Upper lobe of right lung (tissue), 1 donor: ENCODE measurements at places on chromosomes 2 and 18. TPM values are rescaled to one million over a fixed set of nuclear protein-coding genes. Genes with fewer than 3 reads are reported as not detected.

GRCh38 chr2:233471291-233472035 is 95.1 kb downstream of the USP40 start:
- peaks cover 31% of the 10 kb centered on the region for H3K36me3 ChIP-seq
- no peak overlapping the region for H3K4me3 ChIP-seq
- H3K27me3 ChIP-seq, result no peaks in the 10 kb centered on the region
- no peak for DNase-seq

GRCh38 chr2:105082107-105082506 is 44.2 kb downstream of the MRPS9 start:
- H3K36me3 ChIP-seq, result no peaks in the 10 kb centered on the region
- no peaks in the 10 kb centered on the region for H3K4me1 ChIP-seq
- DNase-seq, result no peak

- no peak overlapping the region for H3K4me3 ChIP-seq
- no peak for DNase-seq
- no peaks in the 10 kb centered on the region for H3K27me3 ChIP-seq
- no peaks in the 10 kb centered on the region for H3K4me1 ChIP-seq
- no peaks in the 10 kb centered on the region for H3K36me3 ChIP-seq
These were observed 345.5 kb upstream of the NT5C1B start for GRCh38 chr2:18934886-18935285.

GRCh38 chr2:1406434-1406833 is 6.8 kb upstream of the TPO start:
- no peaks in the 10 kb centered on the region for H3K27me3 ChIP-seq
- no peaks in the 10 kb centered on the region for H3K4me1 ChIP-seq
- no peaks in the 10 kb centered on the region for H3K36me3 ChIP-seq
- no peak overlapping the region for H3K27ac ChIP-seq
- H3K4me3 ChIP-seq, result no peak overlapping the region

DNA sequence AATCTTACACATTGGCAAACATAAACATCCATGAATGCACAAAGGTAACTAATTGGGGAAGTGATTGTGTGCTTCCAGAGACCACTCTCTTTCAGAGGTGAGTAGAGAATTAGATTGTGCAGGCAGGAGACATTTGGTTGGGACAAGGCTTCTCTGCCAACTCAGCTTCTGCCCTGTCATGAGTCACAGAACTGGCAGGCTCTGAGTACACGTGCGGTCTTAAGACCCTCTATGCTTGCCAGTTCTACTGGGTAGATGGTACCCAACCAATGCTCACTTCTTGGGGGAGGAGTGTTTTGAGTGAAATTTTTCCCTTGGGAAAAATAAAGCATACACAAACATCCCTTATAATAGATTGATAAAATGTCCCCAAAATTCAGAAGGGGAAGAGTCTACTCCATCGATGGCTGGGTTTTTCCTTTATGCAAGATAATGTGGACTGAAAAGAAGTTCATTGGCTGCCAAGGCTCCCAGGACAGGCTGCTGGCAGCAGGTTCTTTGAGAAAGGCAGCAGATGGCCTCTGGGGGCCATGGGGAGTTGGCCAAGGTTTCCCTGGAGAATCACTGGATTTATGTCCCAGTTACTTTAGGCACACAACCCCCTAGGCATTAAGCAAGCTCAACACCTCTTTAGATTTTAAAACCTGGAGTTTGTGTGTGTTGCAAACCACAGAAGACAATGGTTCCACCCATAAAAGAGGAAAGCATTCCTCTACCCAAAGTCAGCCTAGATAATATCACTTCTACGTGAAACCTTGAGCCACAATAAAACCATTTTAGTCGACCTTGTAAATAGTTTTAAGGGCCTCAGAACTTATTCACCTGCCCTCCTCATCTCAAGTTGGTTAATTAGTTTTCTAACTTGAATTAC is 417.0 kb downstream of the TXNL1 start:
- no peaks in the 10 kb centered on the region for H3K4me1 ChIP-seq
- no peak overlapping the region for H3K27ac ChIP-seq
- no peak overlapping the region for H3K4me3 ChIP-seq
- no peak for DNase-seq
- H3K36me3 ChIP-seq, result no peaks in the 10 kb centered on the region

DNA sequence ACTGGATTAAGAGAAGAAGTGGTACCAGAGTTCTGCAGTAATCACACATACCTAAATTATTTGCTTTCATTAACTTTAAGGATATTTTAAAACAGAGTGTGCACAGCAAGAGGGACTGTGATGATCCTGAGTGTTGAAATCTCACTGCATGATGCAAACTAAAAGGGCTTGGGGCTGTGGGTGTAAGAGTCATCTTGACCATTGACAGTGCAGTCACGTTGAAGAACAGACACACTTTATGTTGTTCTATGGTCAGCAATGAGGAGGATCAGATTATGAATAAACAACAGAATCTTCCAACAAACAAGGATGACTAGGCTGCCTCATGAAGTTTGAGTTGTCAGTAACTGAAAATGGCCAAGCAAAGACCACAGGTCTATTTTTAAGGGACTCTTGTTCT is 87.2 kb upstream of the GALNT5 start:
- no peak overlapping the region for H3K27ac ChIP-seq
- H3K4me1 ChIP-seq, result no peaks in the 10 kb centered on the region
- no peak for DNase-seq
- no peaks in the 10 kb centered on the region for H3K36me3 ChIP-seq
- H3K27me3 ChIP-seq, result no peaks in the 10 kb centered on the region
- H3K4me3 ChIP-seq, result no peak overlapping the region

DNA sequence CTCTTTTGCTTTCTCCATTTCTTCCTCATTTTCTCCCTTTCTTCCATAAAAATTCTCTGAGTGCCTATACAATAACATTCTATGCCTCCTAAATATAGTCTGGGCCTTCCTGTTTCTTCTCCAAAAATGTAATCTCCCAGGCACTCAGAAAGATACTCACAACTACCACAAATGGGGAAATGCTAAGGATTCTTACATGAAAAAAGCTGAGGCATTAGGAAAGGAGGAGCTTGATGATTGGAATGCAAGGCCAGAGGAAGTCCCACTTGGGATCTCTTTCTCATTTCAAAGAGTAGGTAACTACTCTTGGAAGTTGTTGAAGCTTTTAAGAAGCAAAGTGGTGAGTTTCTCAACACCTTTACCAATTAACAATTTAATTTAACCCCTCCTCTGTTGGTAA is 3.4 kb downstream of the VSNL1 start:
- no peaks in the 10 kb centered on the region for H3K36me3 ChIP-seq
- H3K27me3 ChIP-seq, result peaks cover 83% of the 10 kb centered on the region
- H3K27ac ChIP-seq, result no peak overlapping the region
- peaks cover 8% of the 10 kb centered on the region for H3K4me1 ChIP-seq
- H3K4me3 ChIP-seq, result no peak overlapping the region

- no peaks in the 10 kb centered on the region for H3K27me3 ChIP-seq
- no peak overlapping the region for H3K4me3 ChIP-seq
- H3K4me1 ChIP-seq, result no peaks in the 10 kb centered on the region
- H3K36me3 ChIP-seq, result no peaks in the 10 kb centered on the region
- DNase-seq, result no peak
These were observed 416.7 kb downstream of the MTX2 start for GRCh38 chr2:176685908-176686307.

- H3K27me3 ChIP-seq, result no peaks in the 10 kb centered on the region
- H3K4me3 ChIP-seq, result no peak overlapping the region
- H3K36me3 ChIP-seq, result no peaks in the 10 kb centered on the region
These were observed 86.5 kb downstream of the ZNF516 start for GRCh38 chr18:76408480-76409067.

GRCh38 chr2:13543550-13543949 is 826.8 kb downstream of the TRIB2 start:
- H3K36me3 ChIP-seq, result no peaks in the 10 kb centered on the region
- no peak overlapping the region for H3K27ac ChIP-seq
- no peaks in the 10 kb centered on the region for H3K4me1 ChIP-seq
- no peaks in the 10 kb centered on the region for H3K27me3 ChIP-seq
- no peak for DNase-seq

DNA sequence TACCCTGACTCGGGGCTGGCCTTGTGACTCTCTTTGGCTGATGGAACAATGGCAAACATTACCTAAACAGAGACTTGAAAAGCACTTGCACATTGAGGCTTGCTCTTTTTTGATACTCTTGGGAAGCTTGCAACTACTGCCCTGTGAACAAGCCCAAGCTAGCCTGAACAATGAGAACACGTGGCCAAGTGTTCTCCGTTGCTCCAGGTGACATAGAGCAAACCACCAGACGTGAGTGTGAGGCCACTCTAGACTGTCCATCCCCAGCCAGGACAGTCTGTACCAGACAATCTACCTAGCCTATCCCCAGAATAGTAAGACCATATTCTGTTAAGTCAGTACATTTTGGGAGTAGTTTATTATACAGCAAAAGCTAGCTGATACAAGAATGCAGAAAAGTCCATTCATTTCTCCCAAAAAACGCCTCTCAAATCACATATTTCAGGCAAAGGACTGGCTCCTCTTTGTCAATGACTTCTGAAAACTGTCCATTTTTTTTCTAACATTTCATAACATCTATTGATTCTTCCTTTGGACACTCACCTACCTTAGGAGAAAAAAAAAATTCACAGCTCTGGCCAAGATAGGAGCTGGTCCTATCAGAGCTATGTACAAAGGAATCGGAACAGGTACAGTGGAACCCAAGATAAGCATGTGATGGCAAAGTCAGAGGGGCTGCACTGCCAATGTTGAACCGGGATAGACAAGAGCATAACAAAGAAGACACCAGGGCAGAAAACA is 142.1 kb upstream of the PKDCC start:
- DNase-seq, result no peak
- H3K4me1 ChIP-seq, result no peaks in the 10 kb centered on the region
- no peak overlapping the region for H3K4me3 ChIP-seq

DNA sequence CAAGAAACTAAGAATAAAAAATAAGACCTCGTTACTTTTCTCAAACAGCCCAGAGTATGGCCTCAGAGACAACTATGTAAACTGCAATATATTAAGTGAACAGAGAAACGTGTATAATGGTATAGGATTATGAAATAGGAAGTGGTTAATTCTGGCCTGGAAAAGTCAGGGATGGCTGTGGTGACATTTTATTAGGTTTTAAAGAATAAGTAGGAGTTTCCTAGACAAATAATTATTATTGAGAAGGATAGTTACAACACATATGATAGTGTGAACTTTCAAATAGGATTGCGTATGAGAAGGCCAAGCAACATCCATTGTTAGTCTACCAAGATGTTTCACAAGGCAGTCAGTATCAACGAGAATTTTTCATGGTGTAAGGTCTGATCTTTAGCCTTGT is 244.1 kb downstream of the LPIN1 start:
- H3K4me3 ChIP-seq, result no peak overlapping the region
- H3K4me1 ChIP-seq, result no peaks in the 10 kb centered on the region
- H3K27ac ChIP-seq, result no peak overlapping the region
- no peak for DNase-seq
- no peaks in the 10 kb centered on the region for H3K27me3 ChIP-seq
- H3K36me3 ChIP-seq, result no peaks in the 10 kb centered on the region

DNA sequence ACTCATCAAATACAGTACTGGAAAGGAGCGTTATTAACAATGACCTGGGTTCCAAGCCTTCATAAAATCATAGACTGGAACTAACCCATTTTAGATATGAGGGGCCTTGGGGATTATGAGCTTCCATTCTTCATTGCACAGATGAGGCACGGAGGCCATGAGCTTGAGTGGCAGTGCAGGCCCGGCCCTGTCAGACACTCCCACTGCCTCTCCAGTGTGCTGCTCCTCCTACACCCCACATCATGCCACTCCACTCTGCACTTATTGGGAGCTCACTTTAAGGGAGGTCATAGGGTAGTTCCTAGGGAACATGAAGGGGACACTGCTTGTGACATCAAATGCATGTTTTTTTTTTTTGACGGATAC is 77.9 kb downstream of the TSN start:
- no peaks in the 10 kb centered on the region for H3K27me3 ChIP-seq
- H3K36me3 ChIP-seq, result no peaks in the 10 kb centered on the region
- no peaks in the 10 kb centered on the region for H3K4me1 ChIP-seq
- H3K27ac ChIP-seq, result no peak overlapping the region
- H3K4me3 ChIP-seq, result no peak overlapping the region

- no peak overlapping the region for H3K27ac ChIP-seq
- peak; percentile 57 for DNase-seq
- no peaks in the 10 kb centered on the region for H3K27me3 ChIP-seq
- no peaks in the 10 kb centered on the region for H3K4me1 ChIP-seq
- H3K36me3 ChIP-seq, result no peaks in the 10 kb centered on the region
These were observed 956 bp downstream of the ESPNL start for GRCh38 chr2:238100821-238101771.

GRCh38 chr2:219302412-219302968 is 6.7 kb downstream of the PTPRN start:
- no peak overlapping the region for H3K27ac ChIP-seq
- DNase-seq, result peak; percentile 51
- H3K4me3 ChIP-seq, result no peak overlapping the region
- peaks cover 3% of the 10 kb centered on the region for H3K4me1 ChIP-seq
- H3K27me3 ChIP-seq, result peaks cover 30% of the 10 kb centered on the region

GRCh38 chr18:73735836-73736235 is 411.8 kb downstream of the FBXO15 start:
- no peaks in the 10 kb centered on the region for H3K27me3 ChIP-seq
- no peak overlapping the region for H3K4me3 ChIP-seq
- H3K4me1 ChIP-seq, result no peaks in the 10 kb centered on the region
- H3K36me3 ChIP-seq, result no peaks in the 10 kb centered on the region
- no peak overlapping the region for H3K27ac ChIP-seq
- DNase-seq, result no peak

GRCh38 chr2:160427629-160428404 is 65.8 kb downstream of the RBMS1 start:
- DNase-seq, result no peak
- H3K27me3 ChIP-seq, result no peaks in the 10 kb centered on the region
- peak overlapping the region; percentile 59 for H3K27ac ChIP-seq

GRCh38 chr2:72893594-72894319 is 6.5 kb downstream of the SPR start:
- H3K27ac ChIP-seq, result no peak overlapping the region
- H3K4me1 ChIP-seq, result peaks cover 9% of the 10 kb centered on the region
- H3K4me3 ChIP-seq, result no peak overlapping the region

- no peaks in the 10 kb centered on the region for H3K27me3 ChIP-seq
- no peaks in the 10 kb centered on the region for H3K36me3 ChIP-seq
- H3K4me1 ChIP-seq, result no peaks in the 10 kb centered on the region
- no peak overlapping the region for H3K4me3 ChIP-seq
These were observed 112.1 kb upstream of the ATP8B1 start for GRCh38 chr18:57915248-57915647.

- H3K27me3 ChIP-seq, result no peaks in the 10 kb centered on the region
- H3K36me3 ChIP-seq, result no peaks in the 10 kb centered on the region
- no peak overlapping the region for H3K27ac ChIP-seq
- H3K4me3 ChIP-seq, result no peak overlapping the region
- H3K4me1 ChIP-seq, result no peaks in the 10 kb centered on the region
These were observed 33.1 kb downstream of the MEX3C start for GRCh38 chr18:51164342-51164741.

- H3K36me3 ChIP-seq, result no peaks in the 10 kb centered on the region
- no peak for DNase-seq
- no peak overlapping the region for H3K4me3 ChIP-seq
These were observed 20.5 kb downstream of the ANKRD62 start for GRCh38 chr18:12113999-12114646.

Gene IL1RL1
- total RNA-seq, result 46.5 TPM

Gene AGXT
- total RNA-seq, result not detected

Gene STARD6
- not detected for total RNA-seq

Gene DSG2
- 34.2 TPM for total RNA-seq

Gene CENPA
- total RNA-seq, result 0.78 TPM

Gene RNF152
- total RNA-seq, result 21.2 TPM

Gene NPPC
- total RNA-seq, result not detected

Gene EPAS1
- 1,593 TPM for total RNA-seq

Gene FER1L5
- total RNA-seq, result 0.14 TPM
